ENCODE measurements at places on chromosomes 3 and 15.
A peak's percentile ranks its signal among the peaks of the same experiment; 100 is the strongest.

- peak; percentile 91 for DNase-seq
Measured at GRCh38 chr15:48536681-48537091, 108.8 kb downstream of the FBN1 start.

DNA sequence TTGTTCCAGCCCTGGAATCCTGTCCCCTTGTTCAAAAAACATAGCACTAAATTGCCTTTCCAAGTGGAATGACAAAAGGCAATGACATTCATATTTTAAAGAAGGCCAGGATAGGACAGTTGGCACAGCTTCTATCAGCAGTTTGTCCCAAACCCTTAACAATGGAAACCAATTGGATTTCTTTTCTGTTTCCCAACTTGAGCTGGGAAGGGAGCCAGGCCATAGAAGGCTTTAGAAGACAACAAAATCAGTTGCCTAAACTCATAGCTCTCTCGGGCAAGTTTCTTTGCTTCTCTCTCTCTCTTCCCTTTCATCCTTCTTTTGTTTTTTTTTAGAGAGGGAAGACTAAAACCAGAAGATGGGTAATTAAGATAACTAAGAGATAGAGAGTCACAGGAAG lies 227.7 kb upstream of the TPRG1 start:
- DNase-seq, result no peak

DNA sequence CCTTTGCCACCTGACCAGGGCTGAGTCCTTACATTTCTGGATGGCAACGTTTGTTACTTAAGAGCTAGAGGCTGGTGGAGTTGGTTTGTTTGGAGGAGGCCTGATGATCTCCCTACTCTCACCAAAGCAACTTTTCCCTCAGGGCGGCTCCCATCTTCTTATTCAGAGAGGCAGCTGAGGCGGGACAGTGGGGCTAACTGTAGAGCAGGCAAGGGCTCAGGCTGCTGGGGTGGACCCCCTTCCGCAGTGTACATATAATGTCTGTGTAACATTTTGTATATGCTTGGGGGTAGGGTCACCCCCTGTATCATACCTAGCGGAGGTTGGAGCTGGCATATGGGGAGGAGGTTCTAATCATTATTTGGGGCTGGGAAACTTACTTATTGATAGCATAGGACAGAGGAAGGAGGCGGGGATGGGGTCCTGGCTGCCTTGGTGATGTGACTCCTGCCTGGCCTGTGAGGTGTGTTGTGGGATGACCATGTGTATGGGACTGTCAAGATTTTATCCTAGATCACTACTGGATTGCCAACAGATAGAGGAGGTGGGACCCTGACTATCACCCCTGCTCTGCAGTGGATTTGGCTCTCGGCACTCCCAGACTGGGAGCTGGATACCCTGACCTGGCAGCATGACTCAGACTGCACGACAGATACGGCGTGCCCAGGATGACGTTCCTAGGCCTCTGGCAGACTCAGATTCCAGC lies 52.5 kb upstream of the UBE2Q2 start:
- DNase-seq, result no peak

- no peak for DNase-seq
Measured at GRCh38 chr3:108021131-108021530, 69.7 kb downstream of the CD47 start.

DNA sequence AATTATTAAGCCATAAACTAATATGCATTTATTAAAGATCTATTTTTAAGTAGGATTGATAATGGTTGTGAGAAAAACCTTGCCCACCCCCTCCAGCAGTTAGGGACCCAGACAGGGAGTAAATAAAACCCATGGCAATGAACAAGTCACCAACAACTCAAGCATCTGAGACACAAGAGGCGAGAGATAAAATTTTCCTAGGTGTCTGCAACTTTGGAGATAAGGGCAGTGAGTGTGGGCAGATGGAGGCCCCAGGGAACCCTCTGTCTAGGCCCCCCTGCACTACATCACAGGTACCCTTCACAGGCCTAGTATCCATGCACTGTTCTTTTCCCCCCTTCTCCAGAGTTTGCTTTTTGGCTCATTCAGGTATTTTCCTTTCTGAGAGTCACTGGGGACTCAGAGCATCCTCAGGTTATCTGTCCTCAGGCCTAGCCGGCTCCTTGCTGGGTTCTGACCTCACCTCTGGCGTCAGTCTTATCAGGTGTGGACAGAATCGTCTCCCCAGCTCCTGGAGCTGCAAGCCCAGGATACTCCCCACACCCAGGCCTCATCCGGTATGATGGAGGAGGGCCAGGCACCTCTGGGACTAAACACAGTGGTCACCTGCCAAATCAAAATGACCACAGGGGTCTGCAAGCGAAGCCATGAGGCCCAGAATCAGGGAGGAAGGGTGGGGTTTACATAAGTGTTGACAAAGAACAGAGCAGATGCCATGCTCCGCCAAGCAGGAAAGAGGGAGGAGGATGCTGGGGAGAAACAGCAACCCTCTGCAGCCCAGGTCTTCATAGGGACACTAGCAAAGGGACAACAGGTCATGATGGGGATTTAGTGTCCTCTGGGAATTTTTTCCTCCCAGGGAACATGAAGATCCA lies 50.4 kb downstream of the CCNL1 start:
- DNase-seq, result no peak

GRCh38 chr3:14864131-14864530 lies 45.4 kb downstream of the FGD5 start:
- DNase-seq, result no peak

GRCh38 chr3:119237299-119237698 lies 3.4 kb downstream of the B4GALT4 start:
- DNase-seq, result no peak

DNA sequence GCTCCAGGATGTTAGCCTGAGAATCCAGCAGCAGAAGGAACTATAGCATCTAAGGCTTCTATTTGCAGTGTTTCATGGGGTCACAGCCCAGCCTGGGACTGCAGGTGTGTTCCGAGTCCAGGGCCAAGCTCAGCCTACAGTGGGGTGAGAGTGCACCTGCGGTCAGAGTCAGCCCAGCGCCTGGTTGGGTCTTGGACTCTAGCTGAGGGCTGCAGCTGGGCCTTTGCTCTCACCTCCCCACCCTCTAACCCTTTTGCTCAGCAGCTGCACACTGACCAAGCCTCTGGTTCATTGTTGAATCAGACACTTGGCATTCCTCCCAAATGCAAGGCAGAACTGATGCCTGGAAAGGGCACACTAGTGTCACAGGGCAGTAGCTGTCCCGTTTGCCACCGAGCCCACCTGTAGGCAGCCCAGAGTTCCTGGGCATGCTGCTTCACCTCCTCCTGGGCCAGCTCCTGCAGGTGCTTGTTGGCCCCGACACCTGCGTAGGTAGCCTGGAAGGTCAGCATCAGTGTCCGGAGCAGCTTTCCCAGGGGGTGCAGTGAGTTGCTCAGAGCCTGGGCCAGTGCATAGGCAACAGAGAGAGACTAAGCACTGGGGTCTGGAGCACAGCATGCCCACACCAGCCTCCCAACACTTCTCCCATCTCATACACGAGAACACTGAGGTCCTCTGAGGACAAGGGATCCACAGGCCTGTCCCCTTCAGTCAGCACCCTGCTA lies 17.5 kb downstream of the ALS2CL start:
- DNase-seq, result peak; percentile 23
